ENCODE measurements at places on chromosomes 16 and 17.

- no peak for DNase-seq
Observed at GRCh38 chr17:33335491-33336173, 42.5 kb upstream of the ASIC2 start.

DNA sequence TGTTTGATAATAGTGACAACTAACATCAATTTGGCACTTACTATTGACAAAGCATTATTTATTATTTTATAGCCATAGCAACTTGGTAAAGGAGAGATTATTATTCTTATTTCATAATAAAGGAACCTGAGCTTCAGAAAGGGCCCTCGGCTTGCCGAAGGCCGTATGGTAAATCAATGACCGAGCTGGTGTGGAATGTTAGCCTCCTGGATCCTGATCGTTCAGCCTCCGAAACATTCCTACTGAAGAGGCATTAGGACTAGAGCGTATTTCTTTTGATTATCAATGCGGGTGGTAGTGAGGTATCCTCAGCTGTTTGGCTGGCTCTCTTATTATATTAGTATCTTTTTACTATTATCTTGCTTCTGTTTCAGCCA is 199.3 kb upstream of the TBX2 start:
- DNase-seq, result no peak

- no peak for DNase-seq
Observed at GRCh38 chr17:4941319-4941610, 1.2 kb downstream of the RNF167 start.

- DNase-seq, result no peak
Observed at GRCh38 chr16:67101311-67102082, 8.2 kb upstream of the PHAF1 start.

- DNase-seq, result no peak
Observed at GRCh38 chr17:73541111-73541510, 103.1 kb downstream of the SDK2 start.

DNA sequence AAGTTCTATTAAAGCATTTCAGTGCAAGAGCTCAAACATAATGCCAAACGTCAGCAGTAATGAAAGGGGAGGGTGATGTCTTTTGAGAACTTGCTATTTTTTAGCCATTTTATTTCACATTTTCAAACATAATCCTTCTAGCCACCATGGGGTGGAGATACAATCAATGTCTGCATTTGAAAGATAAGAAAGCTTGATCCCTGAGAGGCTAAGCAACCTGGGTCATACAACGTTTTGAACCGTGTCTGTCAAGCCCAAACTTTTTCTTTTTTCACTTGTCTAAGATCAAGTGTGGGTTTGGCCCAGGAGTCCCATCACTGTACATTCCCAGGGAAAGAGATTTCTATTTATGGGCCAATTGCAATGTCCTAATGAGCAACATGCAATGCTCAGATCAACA is 331.1 kb downstream of the SLC39A11 start:
- no peak for DNase-seq

DNA sequence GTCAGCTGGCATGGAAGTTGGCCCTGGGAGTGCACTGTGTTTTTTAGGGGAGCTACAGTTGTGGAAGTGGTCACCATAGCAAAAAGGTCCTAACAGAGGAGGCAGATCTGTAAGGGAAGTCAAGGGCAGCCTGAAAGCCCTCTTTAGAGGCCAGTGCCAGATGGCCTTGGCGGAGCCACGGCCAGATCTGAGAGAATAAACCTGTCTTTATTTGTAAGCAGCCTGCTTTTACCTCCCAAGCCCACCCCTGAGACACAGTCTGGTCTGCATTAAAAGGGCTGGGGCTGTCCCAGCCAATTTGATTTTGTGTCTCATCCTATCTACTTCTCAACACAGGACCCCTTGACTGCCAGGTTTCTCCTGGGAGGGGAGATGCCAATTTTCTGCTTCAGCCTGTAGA is 51.0 kb upstream of the NOL11 start:
- DNase-seq, result no peak

GRCh38 chr16:14405611-14406537 is 224.2 kb downstream of the PARN start:
- DNase-seq, result no peak

DNA sequence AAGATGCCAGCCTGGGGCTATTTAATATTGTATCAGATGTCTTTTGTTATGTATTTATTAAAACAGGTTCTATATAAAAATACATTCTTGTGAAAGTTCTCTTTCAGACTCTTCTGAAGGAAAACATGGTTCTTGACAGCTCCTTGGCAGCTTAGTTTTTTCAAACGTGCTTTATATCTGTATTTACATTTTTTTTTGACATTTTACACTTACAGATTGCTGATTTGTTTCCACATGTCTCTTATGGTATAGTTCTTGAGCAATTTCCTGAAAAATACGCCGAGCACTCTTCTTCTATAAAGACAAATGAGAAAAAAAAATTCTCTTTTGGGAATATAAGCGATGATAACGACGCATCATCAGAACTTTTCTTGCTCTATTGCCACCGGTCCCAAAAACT is 9.5 kb downstream of the IGSF6 start:
- DNase-seq, result no peak

- no peak for DNase-seq
Observed at GRCh38 chr16:14148016-14148415, 76.9 kb downstream of the MRTFB start.

GRCh38 chr17:8225813-8226535 is 15.6 kb upstream of the AURKB start:
- DNase-seq, result peak; percentile 48

DNA sequence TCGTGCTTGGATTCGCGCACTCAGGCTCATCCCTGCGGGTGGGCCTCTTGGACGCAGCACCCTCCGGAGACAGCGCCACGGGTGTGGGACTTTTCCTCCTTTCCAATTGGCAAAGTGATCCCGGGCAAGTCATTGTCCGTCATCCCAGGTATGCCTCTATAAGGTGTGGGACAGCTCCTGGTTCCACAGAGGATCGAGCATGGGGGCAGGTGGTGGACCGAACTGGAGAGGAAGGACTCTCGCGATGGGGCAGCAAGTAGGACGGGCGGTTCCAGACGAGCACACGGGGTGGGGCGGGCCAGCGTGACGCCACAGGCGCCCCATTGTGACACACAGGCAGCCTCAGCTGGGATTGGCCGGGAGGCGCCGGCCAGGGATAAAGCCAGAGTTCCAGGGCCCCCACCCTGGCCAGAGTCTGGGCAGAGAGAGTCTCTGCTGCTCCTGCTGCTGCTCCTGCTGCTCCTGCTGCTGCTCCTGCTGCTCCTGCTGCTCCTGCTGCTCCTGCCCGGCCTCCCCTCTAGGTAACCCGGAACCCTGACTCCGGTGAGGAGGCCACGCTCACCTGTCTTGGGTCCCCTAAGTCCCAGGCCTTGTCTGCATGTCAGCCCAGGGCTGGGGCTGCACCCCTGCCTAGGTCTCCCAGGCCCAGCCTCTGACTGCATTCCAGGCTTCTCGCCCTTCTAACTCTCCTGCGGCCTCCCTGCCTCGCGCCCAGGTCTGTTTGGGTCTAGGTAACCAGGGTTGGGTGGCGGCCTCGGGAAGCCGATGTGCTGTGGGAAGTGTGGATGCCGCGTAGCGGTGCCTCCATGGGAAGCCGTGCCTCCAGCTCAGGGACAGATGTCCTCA is 38.5 kb upstream of the SLC47A1 start:
- no peak for DNase-seq

GRCh38 chr17:21019976-21020586 is 22.7 kb downstream of the USP22 start:
- DNase-seq, result peak; percentile 64

DNA sequence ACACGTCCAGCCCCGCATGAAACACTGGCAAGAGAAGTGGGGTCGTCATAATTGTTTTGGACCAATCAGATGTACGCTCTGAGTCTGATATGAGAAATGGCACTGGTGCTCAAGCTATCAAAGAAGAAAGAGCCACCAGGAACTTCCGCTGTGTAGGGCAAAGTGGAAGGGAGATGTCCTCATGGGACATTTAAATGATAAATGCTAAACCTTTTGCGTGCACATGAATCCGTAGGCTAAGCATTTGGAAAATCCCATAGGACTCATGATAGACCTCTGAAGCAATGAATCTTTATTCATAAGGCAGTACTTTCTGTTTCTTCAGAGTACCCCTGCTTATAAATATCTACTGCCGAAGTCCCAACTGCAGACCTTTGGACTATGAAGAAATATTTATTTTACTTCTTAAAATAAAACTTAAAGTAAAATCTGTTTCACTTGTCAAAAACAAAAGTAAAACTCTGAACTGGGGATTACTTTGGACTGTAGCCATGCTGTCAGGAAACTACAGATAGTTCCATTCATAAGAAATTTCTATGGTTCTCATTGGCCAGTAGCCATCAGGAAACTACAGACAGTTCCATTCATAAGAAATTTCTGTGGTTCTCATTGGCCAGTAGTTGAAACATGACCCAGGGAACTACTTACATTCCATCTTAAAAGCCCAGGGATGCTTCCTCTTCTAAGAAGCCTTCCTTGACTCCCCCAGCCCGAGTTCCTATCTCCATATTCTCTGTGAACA is 335.1 kb downstream of the HS3ST4 start:
- DNase-seq, result no peak

DNA sequence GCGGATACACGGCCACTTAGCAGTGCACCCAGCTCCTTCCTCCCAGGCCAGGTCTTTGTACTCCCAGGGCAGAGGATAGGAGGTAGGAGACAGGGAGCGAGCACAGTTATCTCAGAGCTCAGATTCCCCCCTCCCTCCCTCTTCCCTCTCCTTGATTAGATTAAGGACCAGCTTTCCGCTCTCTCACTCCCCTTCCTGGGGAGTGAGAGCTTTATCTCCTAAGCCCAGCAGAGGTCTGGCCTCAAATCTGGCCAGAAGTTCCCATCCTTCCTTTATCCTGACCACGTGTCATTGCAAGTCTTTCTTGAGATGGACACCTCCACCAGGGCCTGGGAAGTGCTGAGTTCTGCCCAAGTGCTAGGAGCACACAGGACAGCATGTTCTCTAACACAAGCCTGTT is 5.1 kb downstream of the ARL4D start:
- DNase-seq, result no peak

DNA sequence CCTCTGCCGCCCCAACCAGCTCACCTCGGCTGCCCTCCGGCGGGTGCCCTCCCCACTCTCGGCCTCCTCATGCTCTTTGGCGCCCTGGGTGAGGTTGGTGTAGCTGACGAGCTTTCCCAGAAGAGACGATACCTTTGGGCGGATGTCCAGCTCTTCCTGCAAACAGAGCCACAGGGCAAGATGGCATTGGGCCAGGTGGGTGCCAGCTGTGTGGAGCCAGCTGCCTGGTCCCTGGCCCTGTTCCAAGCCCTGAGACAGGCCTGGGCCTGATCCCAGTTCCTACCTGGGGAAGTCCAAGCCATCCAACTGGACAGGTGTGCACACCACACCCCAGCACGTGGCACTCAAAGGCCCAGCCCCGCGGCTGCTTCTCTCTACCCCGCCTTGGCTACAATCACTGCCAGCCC is 6.9 kb downstream of the SLC12A4 start:
- DNase-seq, result no peak

- DNase-seq, result no peak
Observed at GRCh38 chr17:45404870-45405249, 27.8 kb downstream of the ARHGAP27 start.

- no peak for DNase-seq
Observed at GRCh38 chr17:60297760-60298401, 94.1 kb downstream of the USP32 start.

- DNase-seq, result peak; percentile 80
Observed at GRCh38 chr17:42067371-42068091, 17.1 kb upstream of the C17orf113 start.

GRCh38 chr17:68057531-68057952 is 22.0 kb downstream of the KPNA2 start:
- DNase-seq, result peak; percentile 67

- DNase-seq, result no peak
Observed at GRCh38 chr17:18241229-18241871, 15.9 kb downstream of the LLGL1 start.

GRCh38 chr16:78976212-78976611 is 624.3 kb downstream of the MAF start:
- no peak for DNase-seq

DNA sequence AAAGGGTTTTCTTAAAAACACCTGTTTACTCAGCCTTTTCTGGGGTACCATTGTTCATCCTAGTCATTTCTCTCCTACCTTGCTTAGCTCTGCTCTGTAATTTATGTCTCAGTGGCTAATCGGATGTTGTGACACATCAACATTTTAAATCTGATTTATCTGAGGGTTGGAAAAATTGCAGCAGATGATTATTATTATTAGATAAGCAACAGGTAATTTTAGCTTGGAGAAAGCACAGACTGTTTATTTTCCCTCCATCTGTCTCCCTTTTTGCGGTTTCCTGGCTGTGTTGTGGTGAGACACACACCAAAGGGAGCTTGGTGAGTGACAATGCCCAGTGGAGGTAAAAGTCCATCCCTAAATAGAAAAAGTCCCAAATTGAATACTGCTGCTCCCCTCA is 389.9 kb downstream of the UTP18 start:
- no peak for DNase-seq

DNA sequence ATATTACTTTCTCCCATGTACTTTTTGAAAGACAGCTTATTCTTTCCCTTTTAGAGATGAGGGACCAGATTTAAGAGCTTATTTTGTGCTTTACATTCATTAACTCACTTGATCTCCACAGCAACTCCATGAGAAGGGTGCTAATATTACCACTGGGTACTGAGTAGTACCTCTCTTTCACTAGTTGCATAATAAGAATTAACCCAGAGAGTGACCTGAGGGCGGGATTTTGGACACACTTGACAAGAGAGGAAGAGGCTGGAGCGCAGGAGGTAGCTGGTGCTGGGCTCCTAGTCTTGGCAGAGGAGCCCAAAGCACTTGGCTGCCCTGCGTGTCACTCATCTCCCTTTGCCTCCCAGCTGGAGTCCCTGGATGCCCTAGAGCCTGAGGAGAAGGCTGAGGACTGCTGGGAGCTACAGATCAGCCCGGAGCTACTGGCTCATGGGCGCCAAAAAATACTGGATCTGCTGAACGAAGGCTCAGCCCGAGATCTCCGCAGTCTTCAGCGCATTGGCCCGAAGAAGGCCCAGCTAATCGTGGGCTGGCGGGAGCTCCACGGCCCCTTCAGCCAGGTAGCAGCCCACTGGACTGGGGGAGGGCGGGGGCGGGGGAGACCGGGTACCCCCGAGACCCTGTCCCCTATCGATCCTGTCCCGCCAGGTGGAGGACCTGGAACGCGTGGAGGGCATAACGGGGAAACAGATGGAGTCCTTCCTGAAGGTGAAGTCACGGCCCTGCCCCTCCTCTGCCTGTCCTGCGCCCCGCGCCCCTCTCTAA is 1.7 kb upstream of the MAZ start:
- no peak for DNase-seq
